ENCODE measurements at places on chromosomes 16 and 17.

DNA sequence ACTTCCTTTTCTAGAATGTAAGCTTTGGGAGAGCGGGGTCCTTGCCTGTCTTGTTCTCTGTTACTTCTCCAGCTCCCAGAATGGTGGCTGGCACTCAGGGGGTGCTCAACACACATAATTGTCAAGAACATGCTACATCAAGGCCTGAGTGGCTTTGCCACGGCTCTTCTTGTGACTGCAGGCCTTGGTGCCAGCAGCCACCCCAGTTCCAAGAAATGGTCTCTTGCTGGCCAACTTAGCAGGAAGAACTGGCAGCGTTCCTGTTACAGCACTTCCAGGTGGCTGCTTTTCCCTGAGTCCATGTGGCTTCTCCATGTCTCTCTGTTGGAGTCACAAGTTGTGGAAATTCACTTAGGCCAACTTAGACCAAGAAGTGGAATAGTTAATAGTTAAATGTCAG is 36.1 kb downstream of the PRKCB start:
- DNase-seq, result no peak

GRCh38 chr16:31874366-31875111 is 932 bp downstream of the ZNF267 start:
- DNase-seq, result no peak

GRCh38 chr16:77574867-77575624 is 140.2 kb upstream of the ADAMTS18 start:
- no peak for DNase-seq

GRCh38 chr17:74773871-74774286 is 2.3 kb downstream of the NAT9 start:
- DNase-seq, result no peak

GRCh38 chr16:57106767-57107166 is 14.4 kb downstream of the CPNE2 start:
- DNase-seq, result no peak

- DNase-seq, result no peak
These were observed 5.8 kb downstream of the PLD6 start for GRCh38 chr17:17200311-17200710.

- no peak for DNase-seq
These were observed 29.3 kb upstream of the TNRC6C start for GRCh38 chr17:77929180-77929564.

- no peak for DNase-seq
These were observed 215.6 kb downstream of the MAP2K6 start for GRCh38 chr17:69630056-69630635.

DNA sequence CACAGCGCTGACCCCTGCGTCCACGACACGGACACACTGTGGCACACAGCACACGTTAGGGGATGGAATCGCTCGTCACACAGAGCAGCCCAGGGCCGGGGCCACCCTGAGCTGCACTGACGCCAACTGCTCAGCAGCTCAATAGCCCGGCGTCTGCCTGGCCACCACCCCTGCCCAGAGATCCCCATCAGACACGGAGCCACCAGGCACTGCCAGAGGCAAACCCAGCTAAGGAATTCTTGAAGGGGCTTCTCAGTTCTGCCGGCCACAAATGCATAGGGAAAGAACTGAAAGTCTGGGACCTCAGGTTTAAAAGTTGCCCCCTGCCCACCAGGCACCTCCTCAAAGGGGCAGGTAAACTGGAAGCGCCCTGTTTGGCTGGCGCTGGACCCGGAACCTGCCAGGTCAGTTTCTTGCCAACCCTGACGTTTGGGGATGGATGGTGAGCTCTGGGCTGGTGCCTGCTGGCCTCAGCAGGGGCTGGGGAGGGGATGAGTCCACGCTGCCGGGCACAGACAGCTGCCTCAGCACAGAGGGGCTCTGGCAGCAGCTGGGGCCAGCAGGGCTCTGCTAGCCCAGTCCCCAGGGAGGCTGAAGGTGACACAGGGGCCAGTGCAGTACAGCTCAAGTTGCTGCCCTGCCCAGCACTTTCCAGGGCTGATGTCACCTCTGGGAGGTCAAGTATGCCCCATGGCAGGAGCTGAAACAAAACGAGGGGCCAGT is 33.2 kb downstream of the TIMM22 start:
- no peak for DNase-seq

DNA sequence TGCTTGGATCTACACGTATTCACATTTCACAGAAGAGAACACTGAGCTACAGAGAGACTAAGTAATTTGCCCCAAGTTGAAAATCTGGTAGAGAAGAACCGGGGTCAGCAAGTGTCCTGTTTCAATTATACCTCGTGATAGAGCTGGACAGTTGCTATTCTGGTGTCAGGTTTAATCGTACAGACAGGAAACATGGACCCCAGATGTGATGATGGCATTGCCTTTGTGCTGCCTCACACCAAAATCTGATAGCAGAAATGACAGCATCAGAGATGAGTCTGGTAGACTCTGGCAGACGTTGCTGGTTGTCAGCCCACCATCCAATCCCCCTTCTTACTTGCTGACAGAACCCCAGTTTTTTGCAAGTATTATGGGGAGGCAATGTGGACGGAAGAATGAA is 112.1 kb upstream of the FOXF1 start:
- no peak for DNase-seq

GRCh38 chr17:29084541-29085146 is 41.7 kb downstream of the PIPOX start:
- no peak for DNase-seq

- peak; percentile 91 for DNase-seq
These were observed 1.8 kb downstream of the TNS4 start for GRCh38 chr17:40499551-40500189.

DNA sequence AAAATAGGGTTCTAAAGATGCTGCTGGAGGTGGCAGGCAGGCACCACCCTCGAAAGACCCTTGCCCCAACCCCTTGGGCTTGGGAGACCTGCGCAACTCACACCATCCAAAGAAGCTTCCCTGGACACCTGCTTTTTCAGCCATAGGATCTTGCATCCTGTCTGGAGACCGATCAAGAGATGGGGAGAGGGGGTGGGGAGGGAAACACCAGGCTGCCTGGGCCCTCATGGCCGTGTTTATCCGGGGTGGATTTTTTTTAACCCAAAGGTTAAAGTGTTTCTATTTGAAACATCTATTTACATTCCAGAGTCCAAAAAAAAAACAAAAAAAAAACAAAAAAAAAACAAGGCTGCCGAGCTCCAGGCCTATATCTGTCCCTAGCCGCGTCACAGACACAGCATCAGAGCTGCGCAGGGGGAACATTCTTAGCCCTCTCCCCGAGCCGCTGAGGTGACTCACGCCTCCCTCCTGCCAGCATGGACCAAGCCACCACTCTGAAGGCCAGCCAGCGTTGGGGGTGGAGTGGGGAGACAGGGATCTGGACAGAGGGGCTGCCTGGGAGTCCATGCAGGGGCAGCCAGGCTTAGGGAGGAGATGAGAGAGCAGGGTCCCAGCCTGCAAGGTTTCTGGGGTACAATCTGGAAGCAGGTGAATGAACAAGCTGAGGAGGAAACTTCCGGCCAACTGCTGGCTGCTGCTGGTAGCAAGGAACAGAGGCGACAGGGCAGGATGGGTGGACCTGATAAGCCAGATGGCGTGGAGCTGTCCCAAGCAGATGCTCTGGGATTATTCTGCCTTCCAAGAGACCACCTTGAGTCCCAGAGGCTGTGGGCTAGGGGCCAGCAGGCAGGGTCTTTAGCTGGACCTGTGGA is 14.8 kb downstream of the HDAC5 start:
- peak; percentile 95 for DNase-seq

DNA sequence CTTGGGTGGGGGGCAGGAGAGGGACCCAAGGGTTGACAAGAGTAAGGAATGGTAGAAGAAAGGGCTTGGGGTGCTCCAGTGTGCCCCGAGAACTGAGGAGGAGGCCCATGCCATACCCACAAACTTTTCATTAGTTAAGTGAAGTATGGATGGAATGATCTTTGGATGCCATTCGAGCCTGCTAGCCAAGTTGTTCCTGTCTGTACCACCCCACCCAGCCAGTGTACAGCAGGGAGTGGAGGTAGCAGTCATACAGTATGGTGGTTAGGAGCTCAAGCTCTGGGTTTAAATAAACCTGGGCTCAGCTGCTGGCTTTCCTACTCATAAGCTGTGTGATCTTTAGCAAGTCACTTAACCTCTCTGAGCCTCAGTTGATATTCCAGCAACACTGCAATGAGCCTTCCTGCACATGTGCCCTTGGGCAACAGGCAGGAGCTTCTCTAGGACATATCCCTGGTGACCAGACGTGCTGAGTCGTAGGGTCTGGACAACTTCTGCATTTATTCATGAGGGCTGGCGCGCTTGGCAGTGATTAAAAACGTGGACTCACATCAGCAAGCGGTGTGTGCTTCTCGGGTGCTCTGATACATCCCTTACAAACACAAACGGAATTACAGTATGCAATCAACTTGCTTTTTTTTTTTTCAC is 22.9 kb downstream of the ITPRIPL2 start:
- DNase-seq, result peak; percentile 80

GRCh38 chr17:35763767-35764122 is 3.1 kb downstream of the C17orf50 start:
- no peak for DNase-seq

GRCh38 chr16:86011532-86011931 is 112.6 kb downstream of the IRF8 start:
- DNase-seq, result peak; percentile 37

GRCh38 chr16:56728027-56728426 is 1.9 kb upstream of the NUP93 start:
- DNase-seq, result no peak

DNA sequence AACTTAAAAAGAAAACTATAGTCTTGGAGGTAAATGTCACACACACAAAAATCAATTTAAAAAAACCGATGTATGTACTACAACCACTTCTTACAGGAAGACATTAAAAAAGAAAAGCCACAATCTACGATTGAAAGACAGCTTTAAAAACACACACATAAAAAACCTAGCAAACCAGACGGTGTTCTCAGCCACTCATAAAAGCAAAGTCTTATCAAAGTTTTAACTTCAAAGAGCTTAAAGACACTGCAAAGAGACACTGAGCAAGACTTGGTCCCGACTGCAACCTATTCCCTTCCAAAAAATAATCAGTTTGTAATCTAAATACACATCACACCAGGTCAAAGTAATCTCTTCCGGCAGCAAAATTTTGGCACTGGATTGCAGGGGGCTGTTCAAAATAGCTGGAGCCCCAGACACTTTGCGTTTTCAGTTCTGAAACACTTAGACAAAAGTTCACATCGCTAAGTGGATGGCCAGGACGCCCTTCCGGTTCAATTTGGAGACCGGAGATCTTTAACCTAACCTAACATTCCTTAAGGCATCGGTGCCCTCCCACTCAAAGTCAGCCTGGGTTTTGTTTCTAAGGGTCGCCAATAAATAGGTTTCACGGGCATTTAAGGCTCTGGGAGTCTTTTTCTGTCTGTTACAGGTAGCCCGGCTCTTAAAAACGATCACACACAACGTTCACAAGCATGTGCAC is 2.6 kb downstream of the ZCCHC14 start:
- no peak for DNase-seq

- peak; percentile 88 for DNase-seq
These were observed 32.6 kb downstream of the RAI1 start for GRCh38 chr17:17713839-17714238.

- no peak for DNase-seq
These were observed 158.6 kb downstream of the PMP22 start for GRCh38 chr17:15106540-15106939.

GRCh38 chr16:84889066-84889465 is 69.3 kb downstream of the CRISPLD2 start:
- DNase-seq, result no peak

DNA sequence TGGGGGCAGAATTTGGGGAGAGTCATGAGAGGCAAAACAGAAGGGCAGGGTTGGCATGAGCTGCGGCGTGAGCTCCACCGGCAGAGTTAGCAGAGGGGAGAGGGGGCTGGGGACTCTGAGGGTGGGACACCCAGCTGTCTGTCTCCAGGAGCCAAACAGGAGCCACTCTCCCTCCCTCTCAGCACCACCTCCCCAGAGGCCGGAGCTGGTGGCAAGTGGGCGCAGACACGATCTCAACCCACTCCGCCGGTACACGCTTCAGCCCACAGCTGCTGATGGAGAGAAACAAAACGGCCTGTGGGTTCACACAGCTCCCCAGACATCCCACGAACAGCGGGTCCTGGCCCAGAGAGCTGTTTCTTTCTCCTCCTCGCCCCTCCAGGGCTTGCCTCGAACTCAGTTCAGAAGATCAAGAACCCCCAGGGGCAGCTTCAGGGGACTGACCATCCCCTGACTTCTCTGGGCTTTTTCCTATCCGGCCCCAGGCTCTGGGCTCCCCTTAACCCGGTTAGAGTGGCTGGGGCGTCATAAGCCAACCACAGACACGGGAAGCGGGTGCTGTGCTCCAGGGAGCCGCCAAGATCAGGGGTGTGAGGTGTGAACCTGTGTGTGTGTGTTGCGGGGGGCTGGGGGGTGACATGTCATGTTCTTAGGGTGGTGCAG is 7.6 kb downstream of the RHBDF2 start:
- DNase-seq, result no peak

DNA sequence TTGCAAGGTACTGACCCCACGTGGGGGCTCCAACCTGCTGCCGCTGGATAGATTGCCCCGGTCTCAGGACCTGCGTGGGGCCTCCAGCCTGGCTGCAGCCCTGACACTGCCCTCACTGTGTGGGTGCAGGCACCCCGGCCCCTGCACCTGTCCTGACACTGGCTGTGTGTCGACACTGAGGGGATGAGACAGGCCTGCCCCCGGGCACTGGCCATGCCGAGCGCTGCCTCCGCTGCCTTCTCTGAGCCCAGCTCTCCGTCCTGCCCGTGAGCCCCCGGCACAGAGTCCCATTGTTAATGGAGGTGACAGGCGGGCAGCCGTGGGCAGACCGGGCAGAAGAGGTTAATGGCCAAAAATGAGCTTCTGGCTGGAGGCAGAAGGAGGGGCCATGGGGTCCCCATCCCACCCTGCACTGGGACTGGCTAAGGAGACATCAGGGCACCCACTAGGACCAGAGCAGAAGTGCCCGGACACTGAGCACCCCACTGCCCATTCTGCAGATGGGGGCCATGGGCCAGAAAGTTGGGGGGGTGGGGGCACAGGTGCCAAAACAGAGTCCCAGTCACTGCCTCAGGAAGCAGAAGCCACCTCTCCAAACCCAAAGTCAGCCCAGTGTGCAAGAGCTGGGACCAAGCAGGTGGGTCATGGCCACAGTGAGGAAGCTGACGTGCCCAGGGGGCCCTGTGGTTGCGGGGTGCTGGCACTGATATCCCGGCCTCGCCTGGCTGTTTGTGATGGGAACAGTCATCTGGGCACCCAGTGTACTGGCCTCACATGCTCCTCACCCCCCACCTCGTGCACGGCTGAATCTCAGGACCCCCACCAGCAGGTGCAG is 2.5 kb upstream of the PRR35 start:
- no peak for DNase-seq

GRCh38 chr16:10171221-10171620 is 11.0 kb downstream of the GRIN2A start:
- no peak for DNase-seq

DNA sequence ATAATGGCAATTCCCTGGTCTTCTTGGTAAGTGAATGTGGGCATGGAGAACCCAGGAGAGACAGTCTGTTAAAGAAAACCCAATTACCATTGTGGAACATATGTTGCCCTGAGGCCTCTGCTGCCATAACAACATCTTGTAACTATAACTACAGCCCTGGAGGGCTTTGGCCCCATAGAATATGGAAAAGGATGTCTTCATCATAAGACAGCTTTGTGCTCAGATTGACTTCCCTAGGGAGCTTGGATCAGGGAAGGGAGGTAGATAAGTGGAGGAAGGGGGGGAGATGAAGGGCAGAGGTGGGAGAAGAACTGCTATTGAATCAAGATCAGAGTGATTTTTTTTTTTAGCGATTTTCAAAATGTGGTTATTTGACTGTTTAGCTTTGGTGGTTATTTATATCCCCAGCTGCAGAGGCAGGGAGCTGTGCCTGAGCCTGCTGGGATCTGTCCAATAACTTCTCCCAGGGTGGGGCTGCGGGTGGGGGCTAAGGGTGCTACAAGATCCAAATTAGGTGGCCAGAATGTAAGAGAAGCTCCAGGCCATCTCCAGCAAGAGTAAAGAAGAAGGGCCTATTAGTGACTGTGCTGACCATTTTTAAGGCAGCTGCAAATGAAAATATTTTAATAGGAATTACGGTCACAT is 5.3 kb upstream of the KAT7 start:
- DNase-seq, result no peak

Data from aorta (tissue), 5 donors.